NCI-H1694 (cell line): ENCODE measurements at places on chromosomes 4 and X.

- DNase-seq: no peak
These were observed 135.4 kb downstream of the CRLF2 start for GRCh38 chrX:1076871-1077651.

DNA sequence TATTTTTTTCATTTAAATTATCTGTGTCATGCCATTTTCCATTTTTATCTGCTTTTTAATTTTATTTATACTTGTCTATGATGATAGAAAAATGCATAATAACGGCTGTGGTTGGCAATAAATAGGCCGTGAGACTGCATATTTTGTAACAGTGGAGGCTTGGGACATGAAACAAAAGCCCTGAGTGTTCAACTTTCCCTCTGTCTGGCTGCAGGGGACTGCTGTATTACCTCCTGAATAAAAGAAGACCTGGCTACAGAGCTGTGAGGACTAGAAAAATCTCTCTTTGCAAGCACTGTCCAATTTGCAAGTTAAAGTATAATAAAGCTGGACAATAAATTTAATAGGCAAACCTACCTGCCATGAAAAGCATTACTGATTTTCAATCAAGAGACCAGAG, 82.1 kb downstream of the MAGEB10 start:
- no peak for DNase-seq

DNA sequence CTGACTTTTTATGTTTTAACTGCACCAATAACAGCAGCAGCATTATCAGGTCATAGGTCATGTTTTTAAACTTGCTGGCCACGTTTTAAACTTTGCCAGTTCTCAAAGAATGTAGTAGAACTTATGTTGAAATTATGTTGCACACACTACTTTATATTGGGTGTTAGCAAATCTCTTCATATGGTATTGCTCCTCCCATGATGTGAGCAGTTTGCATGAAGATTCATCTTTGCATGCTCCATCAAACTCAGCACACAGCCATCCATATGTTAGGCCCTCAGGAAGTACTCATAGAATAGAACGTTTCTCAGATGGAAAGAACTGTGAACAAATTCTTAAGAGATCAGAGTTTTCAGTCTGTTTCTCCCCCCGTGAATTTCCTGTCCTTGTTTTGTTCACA, 128.6 kb upstream of the MAP9 start:
- no peak for DNase-seq

DNA sequence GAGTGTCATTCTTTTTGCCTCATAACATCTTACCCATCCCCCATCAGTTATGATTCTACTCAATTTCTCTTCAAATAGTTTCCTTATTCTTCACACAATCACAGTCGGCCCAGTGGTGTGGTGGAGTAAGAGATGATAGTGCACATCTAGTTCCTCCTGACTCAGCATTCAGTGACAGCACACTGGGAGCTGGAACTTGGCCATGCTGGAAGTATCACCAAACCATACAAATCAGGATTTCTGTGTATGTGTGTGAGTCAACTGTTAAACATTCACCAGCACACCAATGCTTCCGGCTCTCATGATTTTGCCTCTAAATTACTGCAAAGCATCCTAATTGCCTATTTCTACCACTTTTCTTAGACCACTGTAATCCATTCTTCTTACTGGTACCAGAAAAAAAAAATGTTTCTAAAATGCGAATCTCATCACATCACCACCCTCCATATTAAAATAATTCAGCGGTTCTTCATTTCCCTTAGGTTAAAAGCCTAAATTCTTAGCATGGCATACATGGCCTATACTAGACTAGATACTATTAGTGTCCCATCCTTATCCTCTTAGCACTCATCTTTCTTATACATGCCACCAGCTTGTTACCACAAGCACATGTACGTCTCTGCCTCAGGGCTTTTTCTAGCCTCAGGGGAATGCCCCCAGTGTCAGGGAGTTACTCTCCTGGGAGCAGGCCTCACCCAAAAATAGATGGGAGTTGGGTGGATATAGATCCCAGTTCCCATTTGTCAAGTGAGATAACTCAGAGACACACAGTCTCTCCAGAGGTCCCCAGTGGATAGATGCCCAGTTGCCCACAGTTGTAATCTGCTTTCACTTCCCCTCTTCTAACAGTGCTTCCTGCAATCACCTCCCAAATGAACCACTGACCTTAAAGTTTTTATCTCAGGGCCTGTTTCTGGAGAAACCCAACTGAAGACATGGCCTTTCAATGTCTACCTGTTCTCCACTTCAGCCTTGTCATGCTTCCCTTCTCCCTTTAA, 49.2 kb upstream of the DDX53 start:
- DNase-seq: no peak
